Activated T-helper 17 cell treated with anti-CD3 and anti-CD28 coated beads, Interleukin-2, amount 50 U/mL, for 72 hours (primary cell): ENCODE measurements at places on chromosomes 1 and 21. TPM values are rescaled to one million over a fixed set of nuclear protein-coding genes. Genes with fewer than 3 reads are reported as not detected.

- ATAC-seq, result no peak
Observed at GRCh38 chr1:80047791-80048190, 1041.3 kb upstream of the ADGRL4 start.

DNA sequence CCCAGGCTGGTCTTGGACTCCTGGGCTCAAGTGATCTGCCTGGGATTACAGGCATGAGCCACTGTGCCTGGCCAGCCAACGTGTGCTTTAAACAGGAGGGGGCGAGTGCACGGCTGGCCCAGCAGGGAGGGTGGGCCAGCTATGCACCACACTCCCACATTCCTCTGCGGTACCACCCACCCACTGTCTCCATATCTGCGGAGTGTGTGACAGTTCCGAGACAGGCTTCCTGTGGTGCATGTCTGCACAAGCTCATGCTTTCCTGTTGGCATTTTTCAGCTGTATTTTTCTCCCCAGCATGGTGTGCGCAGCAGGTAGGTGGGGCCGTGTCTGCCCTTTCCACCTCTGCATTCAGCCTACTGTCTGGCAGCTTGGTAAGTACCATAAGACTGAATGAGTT, 183.3 kb downstream of the AJAP1 start:
- ATAC-seq, result no peak

GRCh38 chr1:23806280-23806679, 5.7 kb upstream of the GALE start:
- no peak for ATAC-seq

DNA sequence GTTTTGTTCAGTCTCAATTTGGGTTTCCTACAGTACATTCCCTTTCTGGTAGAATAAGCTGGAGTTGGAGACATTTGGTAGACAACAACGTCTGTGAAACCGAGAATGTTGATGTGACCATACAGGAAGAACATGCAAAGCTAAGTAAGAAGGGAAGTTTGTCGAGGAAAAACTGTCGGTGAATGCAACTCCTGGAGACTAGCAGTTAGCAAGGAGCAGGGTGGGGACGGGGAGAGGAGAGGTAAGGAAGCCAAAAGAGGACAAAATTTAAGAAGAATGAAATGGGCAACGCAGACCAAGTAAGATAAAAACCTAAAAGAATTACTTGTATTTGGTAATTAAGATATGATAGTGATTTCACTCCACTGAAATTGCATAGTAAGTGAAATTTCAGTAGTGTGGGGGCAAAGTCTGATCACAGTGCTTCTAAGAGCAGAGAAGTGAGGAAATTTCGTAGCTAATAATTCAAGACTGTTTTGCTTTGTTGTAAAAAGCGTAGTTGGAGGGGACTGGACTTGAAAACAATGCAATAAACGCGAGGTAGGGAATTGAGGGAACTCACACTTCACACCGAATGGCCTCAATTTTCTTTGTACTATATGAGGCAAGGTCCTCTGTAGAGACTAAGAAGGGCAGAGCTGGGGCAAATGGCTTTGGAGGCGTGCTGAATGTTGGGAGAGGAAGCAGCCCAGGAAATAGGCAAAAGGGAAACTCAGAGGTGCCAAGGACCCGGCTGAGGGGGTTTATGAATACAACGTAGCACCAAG, 787 bp upstream of the GIPC2 start:
- ATAC-seq, result no peak

GRCh38 chr1:76463278-76463677, 388.7 kb downstream of the ST6GALNAC3 start:
- peak; percentile 14 for ATAC-seq

DNA sequence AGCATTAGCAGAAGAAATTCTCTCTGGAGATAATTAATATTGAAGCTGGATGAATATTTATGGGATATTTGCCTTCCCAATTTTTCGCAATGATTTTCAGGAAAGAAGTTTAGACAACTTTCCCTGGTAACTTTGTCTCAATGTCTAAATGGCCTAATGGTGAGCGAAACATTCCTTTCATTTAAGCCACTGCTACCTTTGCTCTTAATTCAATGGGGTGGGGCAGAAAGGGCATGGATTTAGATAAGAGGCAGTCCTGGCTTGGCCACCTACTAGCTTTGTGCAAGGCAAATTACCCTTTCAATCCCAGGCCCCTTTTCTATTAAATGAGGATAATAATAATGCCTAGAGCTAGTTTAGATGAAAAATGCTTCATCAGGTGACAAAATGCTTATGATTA, 27.1 kb upstream of the LYST start:
- no peak for ATAC-seq

- no peak for ATAC-seq
Observed at GRCh38 chr1:207852576-207853371, 58.2 kb downstream of the CD34 start.

DNA sequence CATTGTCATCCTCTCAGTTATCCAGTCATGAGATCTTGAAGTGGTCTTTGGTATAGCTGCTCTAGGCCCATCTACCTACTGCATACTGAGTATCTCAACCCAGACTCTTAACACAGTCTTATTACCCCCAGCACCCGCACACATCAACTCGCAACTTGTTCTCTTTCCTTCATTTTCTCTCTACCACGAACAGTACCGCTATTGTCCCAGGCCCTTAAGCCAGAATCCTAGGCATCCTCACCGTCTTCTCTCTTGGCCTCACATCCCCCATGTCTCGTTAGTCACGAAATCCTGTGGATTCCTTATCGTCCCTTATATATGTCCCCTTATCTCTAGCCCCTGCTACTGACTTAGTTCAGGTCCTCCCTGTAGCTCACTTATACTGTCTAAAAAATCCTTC, 126.4 kb downstream of the TMEM53 start:
- no peak for ATAC-seq

DNA sequence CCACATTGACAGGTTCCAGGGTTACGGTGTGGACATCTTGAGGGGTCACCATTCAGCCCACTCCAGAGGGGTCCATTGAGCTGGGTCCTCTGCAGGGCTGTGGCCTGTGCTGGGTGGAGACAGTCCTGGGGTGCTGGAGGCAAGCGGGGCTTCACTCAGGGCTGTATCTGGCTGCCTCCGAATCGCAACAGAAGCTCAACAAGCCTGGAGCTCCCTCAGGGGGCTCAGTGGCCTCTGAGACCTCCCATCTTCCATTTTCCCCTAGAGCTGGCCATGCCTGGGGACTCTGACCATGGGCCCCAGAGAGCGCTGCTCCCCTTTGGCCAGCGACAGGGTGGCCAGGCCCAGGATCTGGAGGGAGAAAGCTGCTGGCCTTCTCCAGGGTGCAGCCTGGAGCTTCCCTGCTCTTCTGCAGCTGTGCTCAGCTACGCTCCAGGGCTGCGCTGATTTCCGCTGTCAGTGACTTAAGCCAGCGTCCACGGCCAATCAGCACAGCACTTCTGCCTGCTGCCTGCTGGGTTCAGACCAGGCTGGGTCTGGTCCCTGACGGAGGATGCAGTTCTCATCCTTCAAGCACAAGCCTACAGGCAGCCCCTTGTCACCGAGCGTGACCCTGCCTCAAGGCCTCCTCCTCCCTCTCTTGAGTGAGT, 45.0 kb upstream of the ADARB1 start:
- no peak for ATAC-seq

DNA sequence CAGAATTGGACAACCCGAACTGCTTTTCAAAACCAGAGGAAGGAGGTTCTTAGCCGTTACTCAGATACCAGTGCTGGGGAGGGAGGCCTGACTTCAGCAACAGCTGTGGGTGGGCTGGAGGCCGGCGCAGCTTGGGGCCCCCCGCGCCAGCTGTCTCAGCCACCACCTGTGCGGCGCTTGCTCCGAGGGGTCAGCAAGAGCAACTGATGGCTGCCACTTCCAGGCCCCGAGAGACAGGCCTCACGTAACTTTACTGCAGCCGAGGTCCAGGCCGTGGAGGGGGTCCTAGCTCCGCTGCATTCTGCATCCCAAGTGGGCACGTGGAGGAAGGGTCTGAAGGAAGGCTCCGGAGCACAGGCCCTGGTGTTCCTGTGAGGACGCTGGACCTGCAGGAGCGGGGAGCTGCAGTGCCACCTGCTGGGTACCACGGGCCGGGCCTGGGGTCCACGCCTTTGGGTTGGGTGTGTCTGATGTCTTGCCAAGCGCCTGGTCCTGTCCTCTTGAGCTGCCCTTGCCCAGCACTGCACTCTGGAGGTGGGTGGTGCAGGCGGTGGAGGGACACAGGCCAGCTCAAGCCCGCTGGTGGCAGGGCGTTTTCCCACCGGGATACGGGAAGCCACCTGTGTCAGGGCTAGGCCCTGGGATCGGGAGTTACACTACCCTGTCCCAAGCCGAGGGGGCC, 9.8 kb downstream of the THAP3 start:
- peak; percentile 58 for ATAC-seq

GRCh38 chr1:214637722-214638458, 34.9 kb downstream of the CENPF start:
- ATAC-seq, result peak; percentile 66

- no peak for ATAC-seq
Observed at GRCh38 chr1:171911506-171911905, 70.2 kb downstream of the DNM3 start.

DNA sequence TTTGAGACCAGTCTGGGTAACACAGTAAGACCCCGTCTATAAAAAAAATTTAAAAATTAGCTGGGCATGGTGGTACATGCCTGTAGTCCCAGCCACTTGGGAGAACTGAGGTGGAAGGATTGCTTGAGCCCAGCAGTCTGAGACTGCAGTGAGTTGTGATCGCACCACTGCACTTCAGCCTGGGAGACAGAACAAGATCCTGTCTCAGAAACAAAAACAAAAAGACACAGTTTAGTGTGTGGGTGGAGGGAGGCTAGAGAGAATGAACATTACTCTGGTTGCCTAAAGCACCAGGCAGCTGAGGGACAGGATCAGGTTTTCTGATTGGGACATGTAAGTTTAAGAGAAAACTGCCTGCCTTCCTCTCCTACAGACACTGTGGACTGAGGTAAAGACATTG, 42.3 kb downstream of the VAMP4 start:
- no peak for ATAC-seq

DNA sequence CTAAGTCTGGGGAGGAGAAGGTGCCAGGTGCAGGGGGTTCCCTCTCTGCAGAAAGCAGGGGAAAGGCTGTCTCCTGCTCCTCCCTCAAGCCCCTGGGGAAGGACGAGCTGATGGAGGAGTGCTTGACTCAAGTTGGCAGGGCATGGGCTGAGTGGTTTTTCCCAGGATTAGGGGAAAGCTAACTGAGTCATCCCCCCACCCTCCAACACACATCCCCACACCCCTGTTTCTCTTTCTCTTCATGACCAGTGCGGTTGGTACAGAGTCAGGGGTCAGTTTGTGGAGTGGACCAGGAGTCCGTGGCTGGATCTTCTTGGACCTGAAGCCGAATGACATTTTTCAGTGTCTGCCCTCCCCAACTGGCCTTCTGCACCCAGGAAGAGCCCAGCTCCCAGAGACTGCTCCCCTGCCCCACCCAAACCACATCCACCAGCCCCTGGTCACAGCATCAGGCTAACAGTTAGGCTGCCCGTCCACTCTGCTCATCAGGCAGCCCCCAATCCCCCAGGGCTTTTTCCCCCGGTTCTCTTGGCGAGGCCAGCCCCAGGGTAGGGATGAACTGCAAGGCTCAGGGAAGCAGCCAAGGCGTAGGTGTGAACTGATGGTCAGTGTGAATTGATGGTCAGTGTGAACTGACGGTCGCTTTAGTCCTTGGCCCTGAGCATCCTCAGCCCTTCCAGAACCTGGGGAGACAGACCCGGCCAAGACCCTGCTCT, 81.0 kb downstream of the PAX7 start:
- no peak for ATAC-seq

GRCh38 chr1:66628926-66629325, 95.0 kb downstream of the SGIP1 start:
- no peak for ATAC-seq

DNA sequence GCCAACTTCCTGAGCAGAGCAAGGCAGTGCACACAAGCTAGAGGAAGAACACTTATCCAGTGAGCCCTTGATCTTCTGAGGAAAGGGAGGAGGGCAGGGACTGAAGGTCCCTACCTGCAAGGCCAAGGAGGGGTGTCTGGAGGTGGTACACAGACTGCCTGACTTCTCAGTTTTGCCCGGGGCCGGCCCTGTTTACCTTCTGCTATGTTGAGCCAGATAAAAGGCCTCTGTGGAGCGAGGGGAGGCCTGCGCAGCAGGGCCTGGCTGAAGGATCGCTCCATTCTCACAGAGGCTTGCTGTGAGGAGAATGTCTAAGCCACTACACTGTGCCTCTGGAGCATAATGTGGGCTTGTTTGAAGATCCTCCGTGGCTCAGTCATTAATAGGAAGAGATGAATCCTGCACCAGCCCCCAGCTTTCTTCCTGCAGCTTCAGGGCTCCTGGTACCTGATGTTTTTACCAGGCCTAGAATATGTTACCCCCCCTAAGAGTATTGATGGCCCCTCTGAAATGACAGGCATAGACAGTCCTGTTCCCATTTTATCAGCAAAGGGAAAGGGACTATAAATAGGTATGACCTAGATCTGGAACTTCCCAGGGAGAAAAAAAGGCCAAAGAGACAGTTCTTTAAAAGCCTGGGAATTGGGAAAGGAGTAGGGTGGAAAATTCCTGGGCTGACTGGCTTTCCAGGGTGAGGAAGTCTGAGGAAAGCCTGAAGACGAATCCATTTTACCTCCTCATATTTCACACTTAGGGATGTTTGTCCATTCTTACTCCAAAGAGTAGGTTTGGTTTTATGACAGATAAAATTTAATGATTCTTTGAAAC, 4.7 kb downstream of the POGK start:
- ATAC-seq, result no peak

- no peak for ATAC-seq
Observed at GRCh38 chr1:22702296-22703085, 8.1 kb upstream of the EPHB2 start.

- peak; percentile 74 for ATAC-seq
Observed at GRCh38 chr1:227788271-227789083, 27.0 kb upstream of the PRSS38 start.

GRCh38 chr1:232372841-232373440, 257.0 kb downstream of the SIPA1L2 start:
- no peak for ATAC-seq

- no peak for ATAC-seq
Observed at GRCh38 chr1:188937965-188938551, 1539.6 kb downstream of the BRINP3 start.

DNA sequence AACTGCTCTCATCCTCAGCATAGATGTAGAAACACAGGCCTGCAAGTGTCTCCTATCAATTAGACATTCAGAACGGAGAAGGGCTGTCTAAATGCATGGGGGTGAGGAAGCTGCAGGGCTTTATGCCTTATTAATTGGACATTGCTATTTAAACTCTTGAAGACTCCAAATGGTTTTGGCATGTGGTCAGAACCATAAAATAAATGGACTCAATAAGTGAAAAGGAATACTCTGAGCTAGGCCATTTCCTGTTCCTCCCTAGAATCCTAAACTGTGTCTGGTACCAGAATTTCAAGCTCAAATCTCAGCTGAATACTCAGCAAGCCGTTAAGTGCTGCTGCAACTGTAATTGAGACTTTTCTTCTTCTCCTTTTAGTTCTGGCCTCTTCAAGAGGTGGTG, 80.4 kb upstream of the C1orf87 start:
- ATAC-seq, result no peak

The BARHL2 gene
- not detected for total RNA-seq

The WNT3A gene
- not detected for total RNA-seq

The PCP4 gene
- not detected for total RNA-seq

The GCSAML gene
- 1.1 TPM for total RNA-seq

The KCNJ15 gene
- total RNA-seq, result 0.69 TPM

The TCEA3 gene
- total RNA-seq, result 33.2 TPM

The NBPF4 gene
- not detected for total RNA-seq

The TEX38 gene
- total RNA-seq, result 0.26 TPM

The FCER1A gene
- total RNA-seq, result not detected
